ENCODE measurements at places on chromosomes 3 and 15. TPM values are rescaled to one million over a fixed set of nuclear protein-coding genes. Genes with fewer than 3 reads are reported as not detected.

AP3S2 gene
- total RNA-seq, result 41.8 TPM

TF gene
- 0.30 TPM for total RNA-seq

BUB1B gene
- 2.9 TPM for total RNA-seq

ZKSCAN7 gene
- total RNA-seq, result 4.6 TPM

ST8SIA2 gene
- not detected for total RNA-seq

AHSG gene
- total RNA-seq, result not detected
